ENCODE measurements at places on chromosomes 11 and 22.

DNA sequence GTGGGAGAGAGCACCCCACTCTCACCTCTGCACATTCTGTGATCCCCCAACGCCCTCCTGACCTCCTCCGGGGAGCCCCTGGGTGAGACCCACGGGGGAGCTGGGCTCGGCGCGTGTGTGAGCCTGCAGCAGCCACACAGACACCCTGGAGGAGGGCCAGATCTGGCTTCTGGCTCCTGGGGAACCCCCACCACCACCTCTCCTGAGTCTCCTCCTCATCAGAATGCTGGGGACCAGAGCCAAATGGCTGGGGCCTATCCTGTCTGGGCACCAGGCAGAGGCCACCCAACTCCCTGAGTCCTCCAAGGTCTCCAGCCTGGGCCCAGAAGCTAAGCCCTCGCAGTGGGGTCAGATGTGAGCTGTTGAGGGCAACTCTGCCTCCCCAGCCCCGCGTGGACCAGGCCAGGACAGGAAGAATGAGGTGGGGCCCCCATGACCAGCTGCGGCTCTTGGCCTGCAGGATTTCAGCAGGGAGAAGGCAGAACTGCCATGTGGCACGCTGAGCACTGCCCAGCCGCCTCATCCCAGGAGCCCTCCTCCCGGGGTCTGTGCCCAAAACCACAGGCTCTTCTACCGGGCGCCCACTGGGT is 5.5 kb upstream of the PIM3 start:
- no peak for DNase-seq

- DNase-seq, result no peak
Observed at GRCh38 chr11:118144301-118145268, 8.0 kb downstream of the SCN4B start.

GRCh38 chr11:9625162-9625561 is 38.7 kb upstream of the SWAP70 start:
- DNase-seq, result no peak

GRCh38 chr11:101582236-101582988 is 1.4 kb downstream of the TRPC6 start:
- DNase-seq, result no peak

Data from pons (tissue), 1 donor.